ENCODE measurements at places on chromosomes 1 and 21. TPM values are rescaled to one million over a fixed set of nuclear protein-coding genes. Genes with fewer than 3 reads are reported as not detected.
A peak's percentile ranks its signal among the peaks of the same experiment; 100 is the strongest.

GRCh38 chr1:248730507-248731335 is 24.8 kb downstream of the LYPD8 start:
- DNase-seq = no peak

DNA sequence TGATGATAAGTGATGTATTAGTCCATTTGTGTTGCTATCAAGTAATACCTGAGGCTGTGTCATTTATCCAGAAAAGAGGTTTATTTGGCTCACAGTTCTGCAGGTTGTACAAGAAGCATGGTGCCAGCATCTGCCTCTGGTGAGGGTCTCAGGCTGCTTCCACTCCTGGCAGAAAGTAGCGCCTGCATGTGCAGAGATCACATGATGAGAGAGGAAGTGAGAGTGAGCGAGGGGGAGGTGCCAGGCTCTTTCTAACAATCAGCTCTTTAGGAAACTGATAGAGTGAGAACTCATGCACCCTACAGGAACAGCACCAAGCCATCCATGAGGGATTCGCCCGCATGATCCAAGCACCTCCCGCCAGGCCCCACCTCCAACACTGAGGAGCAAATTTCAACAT is 2.2 kb upstream of the FHAD1 start:
- no peak for DNase-seq

- no peak for DNase-seq
Observed at GRCh38 chr1:80003250-80003649, 996.7 kb upstream of the ADGRL4 start.

- DNase-seq = no peak
Observed at GRCh38 chr1:234874291-234875288, 254.0 kb downstream of the TOMM20 start.

The TNNT2 gene
- 28,496 TPM for polyA plus RNA-seq

GRCh38 chr1:39427912-39428311 is 63.5 kb upstream of the BMP8A start:
- no peak for DNase-seq

DNA sequence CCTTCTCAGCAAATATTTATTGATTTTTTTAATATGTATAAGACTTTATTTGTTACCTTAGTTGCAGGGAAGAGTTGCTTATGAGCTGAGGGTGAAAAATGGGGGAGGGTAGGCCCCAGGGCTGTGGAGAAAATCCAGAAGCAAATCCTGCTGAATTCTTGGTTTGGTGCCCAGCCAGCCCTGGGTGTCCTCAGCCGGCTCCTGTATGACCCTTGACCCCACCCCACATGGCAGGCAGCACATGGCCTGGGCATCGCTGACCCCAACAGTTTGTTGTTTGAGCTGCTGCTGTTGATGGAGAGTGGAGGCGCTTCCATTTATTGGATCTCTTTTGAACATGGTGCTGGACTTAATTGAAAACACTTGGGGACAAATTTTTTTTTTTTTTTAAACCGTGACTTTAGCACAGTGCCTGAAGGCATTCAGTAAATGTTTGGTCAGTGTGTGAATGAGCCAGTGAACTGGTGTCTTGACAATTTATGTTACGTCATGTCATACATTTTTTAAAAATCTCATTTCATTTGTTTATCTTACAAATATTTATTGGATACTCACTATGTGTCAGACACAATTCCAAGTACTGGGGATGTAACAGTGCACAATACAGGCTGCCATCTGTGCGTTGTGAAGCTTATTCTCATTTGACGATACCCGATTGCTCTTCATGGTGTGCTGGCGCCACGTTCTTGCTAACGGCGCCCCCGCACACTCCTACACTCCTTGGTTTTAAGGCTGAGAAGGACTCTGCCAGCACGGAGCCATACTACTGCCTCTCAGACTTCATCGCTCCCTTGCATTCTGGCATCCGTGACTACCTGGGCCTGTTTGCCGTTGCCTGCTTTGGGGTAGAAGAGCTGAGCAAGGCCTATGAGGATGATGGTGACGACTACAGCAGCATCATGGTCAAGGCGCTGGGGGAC is 98.8 kb downstream of the MTR start:
- DNase-seq = peak; percentile 40

DNA sequence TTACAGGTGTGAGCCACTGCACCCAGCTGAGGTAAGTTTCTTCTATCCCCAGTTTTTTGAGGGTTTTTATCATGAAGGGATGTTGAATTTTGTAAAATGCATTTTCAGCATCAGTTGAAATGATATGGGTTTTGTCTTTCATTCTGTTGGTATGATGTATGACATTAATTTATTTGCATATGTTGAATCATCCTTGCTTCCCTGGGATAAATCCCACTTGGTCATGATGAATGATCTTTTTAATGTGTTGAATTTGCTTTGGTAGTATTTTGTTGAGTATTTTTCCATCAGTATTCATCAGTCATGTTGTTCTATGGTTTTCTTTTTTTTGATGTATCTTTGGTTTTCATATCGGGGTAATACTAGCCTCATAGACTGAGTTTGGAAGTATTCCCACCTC is 141.0 kb downstream of the RPS6KC1 start:
- DNase-seq = no peak

The TCHH gene
- 0.01 TPM for polyA plus RNA-seq

The IFI44 gene
- 11.2 TPM for polyA plus RNA-seq

- no peak for DNase-seq
Observed at GRCh38 chr21:15243406-15243805, 178.6 kb upstream of the NRIP1 start.

GRCh38 chr1:40030528-40031135 is 9.9 kb upstream of the CAP1 start:
- no peak for DNase-seq

DNA sequence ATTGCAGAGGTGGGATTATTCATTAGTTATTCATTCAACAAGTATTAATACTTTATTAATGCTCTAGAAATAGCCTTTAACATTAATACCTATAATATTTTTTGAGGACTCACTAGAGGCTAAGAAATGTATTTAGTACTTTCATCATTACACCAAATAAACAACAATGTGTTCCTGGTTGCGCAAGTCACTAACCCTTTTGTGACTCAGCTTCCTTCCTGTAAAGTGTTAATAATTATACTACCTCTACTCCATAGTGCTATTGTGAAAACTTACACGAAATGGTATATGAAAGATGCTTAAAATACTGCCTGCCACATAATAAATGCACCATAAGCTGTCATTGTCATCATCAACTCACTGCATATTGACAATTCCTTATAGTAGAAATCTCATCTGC is 431.0 kb downstream of the DPYD start:
- no peak for DNase-seq

The ZNF683 gene
- polyA plus RNA-seq = not detected

DNA sequence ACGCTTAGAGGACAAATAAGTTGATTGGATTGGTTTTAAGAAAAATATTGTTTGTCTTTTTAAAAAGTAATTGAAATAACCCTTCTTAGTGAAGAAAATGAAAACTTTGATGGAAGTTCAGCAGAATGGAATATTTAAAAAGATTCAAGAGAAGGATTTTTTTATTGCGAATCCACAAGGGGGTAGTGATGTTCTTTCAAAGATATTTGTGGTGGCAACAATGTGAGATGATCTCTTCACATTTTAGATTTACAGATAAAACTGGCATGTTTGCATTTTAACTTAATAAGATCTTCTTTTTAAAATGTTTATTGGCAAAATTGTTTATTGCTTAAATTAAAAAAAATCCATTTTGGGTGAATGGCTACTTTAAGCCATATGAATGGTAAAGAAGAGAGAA is 8.9 kb downstream of the CAMTA1 start:
- no peak for DNase-seq

- DNase-seq = peak; percentile 47
Observed at GRCh38 chr1:25022361-25023189, 92.5 kb upstream of the RUNX3 start.

DNA sequence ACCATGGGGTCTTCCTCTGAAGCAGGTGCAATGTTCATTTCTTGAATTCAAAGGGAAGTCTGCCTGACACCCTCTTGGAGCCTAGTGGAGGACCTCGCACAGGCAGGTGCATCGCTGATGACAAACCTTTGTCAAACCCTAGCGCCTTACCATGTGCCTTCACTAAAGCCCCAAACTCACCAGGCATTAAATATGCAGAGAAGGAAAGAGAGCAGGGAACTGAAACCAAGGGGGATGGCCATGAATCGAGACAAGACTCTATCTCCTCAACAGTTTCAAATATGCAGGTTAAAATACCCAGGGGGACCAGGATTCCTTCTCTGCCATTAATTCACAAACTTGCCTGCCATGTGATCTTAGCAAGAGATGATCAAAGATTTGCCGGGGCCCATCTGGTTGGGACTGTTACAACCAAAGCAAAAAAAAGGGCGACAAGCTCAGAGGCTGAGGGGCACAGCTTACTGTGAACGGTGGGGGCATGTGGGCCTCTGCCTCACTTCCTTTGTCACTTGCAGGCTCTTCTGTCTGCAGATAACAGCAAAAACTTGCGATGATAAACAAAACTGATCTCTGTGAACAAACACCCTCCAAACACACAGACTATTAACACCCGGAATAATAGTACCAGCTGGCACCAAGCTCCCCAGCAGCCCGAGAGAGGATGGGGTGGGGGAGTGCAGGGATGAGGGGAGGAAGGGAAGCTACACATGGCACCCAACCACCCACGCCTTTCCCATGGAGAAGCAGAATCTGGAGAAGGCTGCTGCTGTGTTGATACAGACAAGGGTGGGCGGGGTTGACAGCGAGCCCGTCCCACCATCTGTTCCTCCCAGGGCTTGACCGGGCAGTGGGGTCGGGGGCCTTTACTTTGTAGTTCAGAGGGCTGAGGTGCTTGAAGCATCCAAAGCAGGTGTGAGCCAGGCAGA is 33.9 kb downstream of the TMEM63A start:
- DNase-seq = no peak

DNA sequence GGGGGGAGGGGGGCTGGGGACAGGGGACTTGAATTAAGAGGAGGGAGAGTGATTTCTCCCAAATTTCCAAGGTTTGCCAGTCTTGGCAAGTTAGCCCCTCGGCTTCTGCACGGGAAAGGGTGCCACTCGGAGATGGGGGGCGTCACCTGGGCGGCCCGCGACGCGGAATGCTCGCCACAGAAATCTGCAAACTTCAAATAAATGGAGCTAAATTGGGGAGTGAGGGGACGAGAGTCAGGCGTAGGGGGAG is 885 bp upstream of the SSBP3 start:
- no peak for DNase-seq

DNA sequence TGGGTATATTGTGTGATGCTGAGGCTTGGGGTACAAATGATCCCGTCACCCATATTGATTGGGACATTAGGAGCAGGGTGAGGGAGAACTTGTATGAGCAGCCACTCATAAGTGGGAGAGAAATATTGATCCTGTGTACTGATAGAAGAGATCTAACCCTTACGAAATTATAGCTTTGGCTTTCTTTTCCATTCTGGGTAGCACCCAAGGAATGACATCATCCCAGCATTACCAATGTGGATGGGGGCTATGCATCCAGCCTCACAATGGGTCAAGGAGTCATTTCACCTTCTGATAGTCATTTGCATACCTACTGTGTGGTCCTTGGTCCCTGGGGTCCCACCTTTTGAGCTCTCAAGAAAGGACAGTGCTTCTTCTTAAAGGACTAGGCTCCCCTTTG is 1.9 kb upstream of the NAV1 start:
- no peak for DNase-seq

GRCh38 chr21:42937960-42938605 is 12.7 kb upstream of the ERVH48-1 start:
- DNase-seq = no peak

The TFF3 gene
- polyA plus RNA-seq = 3.5 TPM

DNA sequence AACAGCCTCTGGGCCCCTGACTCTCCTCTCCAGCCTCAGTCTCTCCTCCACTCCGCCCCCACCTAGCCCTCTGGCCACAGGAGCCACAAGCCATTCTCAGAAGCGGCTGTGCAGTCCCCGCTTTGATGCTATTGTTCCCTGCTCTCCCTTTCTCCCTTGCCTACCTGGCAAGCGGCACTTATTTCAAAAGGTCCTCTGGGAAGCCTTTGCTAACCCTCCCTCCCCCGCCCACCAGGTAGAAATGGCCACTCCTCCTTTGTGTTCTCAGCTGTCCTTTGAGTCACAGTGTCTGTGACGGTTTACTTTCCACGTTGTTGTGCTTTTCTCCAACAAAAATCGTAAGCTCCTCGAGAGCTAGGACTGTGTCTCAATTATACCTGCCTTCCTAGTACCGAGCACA is 338.4 kb upstream of the PROX1 start:
- DNase-seq = no peak

- no peak for DNase-seq
Observed at GRCh38 chr1:94027721-94028515, 93.0 kb downstream of the ABCA4 start.

The SFN gene
- 0.42 TPM for polyA plus RNA-seq

The ATAD3C gene
- 0.49 TPM for polyA plus RNA-seq

The TRIM67 gene
- polyA plus RNA-seq = not detected

DNA sequence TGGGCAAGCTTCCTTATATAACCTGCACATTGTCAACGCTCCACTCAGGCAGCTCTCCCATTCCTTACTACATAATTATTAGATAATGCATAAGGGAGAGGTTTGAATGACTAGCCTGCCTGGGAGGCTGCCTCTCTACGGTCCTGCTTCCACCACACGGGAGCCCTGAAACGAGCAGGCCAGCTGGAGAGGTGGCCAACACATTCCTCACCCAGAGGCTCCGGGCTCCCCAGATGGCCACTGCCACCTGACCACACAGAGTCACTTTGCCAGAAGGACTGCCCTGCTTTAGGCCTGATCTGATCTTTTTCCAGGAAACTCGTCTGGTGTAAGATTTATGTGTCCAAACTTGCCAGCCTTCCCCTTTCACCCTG is 27.9 kb downstream of the HIVEP3 start:
- peak; percentile 72 for DNase-seq

The TRIM17 gene
- polyA plus RNA-seq = 0.11 TPM

The CGN gene
- polyA plus RNA-seq = 0.08 TPM

The WDR64 gene
- not detected for polyA plus RNA-seq

DNA sequence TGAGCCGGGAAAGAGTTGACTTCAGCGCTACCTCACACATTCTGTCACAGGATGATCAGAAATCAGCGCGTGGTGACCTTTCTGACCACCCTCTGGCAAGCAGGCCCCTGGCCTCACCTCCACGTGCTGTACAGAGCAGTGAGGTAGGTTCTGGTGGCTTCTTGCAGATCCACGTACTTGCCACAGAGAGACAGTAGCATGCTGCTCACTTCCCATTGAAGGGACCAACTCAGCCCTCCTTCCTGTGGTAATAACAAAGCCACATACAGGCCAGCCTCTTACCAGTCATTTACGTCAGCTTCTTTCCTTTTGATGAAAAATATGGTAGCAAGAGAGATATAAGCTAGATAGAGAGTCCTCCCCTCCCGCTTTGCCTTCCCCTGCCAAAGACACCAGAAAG is 200.7 kb downstream of the CHRM3 start:
- DNase-seq = no peak
